Stimulated activated CD8-positive, alpha-beta memory T cell treated with anti-CD3 and anti-CD28 coated beads, Interleukin-7, amount 100 ng/mL, for 1 hour (primary cell): ENCODE measurements at places on chromosomes 5 and 9.

- DNase-seq: no peak
Measured at GRCh38 chr9:17963498-17963897, 384.6 kb downstream of the SH3GL2 start.

DNA sequence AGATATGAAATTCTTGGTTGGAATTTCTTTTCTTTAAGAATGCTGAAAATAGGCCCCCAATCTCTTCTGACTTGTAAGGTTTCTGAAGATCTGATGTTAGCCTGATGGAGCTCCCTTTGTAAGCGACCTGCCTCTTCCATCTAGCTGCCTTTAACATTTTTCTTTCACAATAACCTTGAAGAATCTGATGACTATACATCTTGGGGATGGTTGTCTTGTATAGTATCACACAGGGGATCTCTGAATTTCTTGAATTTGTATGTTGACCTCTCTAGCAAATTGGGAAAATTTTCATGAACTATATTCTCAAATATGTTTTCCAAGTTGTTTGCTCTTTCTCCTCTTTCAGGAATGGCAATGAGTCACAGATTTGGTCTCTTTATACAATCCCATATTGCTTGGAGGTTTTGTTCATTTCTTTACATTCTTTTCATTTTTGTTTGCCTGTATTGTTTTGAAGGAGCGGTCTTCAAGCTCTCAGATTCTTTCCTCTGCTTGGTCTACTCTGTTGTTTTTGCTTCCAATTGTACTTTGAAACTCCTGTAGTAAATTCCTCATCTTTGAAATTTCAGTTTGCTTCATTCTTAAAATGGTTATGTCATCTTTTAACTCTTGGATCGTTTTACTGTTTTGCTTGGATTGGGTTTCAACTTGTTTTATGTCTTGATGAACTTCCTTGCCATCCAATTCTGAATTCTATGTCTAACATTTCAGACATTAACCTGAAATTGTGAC is 245.2 kb upstream of the TARS1 start:
- no peak for DNase-seq

DNA sequence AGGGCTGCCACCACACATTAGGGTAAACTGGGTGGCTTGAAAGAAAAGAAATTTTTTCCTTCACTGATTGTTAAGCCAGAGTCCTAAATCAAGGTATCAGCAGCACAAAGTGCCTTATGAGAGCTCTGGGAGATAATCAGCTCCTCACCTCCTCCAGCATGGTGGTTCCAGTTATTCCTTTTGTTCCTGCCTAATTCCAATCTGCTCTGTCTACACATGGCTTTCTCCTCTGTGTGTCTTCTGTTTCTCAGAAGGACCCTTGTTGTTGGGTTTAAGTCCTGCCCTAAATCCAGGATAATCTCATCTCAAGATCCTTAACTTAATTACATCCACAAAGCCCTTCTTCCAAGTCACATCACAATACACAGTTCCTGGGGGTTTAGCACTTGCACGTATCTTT is 1352.0 kb upstream of the CDH9 start:
- no peak for DNase-seq

DNA sequence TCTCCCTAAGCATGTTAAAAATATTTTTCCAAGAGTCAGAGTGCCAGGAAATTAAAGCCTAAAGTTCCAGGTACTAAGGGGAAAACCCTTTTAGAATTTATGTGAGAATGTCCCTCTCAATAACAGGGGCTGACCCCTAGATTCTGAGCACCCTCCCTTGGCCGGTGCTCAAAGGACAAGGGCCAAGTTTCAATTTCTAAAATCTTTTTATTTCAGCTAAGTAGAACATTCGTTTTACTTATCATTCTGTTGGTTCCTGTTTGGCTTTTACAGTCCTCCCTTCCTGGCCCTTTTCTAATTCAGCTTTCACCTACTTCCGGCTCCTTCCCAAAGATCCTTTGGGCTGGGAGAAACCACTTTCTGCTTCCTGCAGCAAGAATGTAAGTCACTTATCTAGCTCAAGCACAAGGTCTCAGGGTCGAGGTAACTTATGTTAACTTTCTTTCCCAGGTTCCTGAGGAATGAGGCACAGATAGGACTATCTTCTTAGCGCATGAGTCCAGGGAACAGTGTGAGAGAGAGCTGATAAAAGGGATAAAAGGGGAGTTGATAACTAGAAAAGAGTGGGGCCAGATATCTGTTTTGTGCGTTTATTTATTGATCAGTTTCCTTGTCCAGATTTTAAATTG is 34.6 kb upstream of the F2RL2 start:
- no peak for DNase-seq

GRCh38 chr5:174175716-174176268 is 130.3 kb downstream of the NSG2 start:
- no peak for DNase-seq

GRCh38 chr9:95834281-95834907 is 41.1 kb upstream of the ERCC6L2 start:
- DNase-seq: no peak

DNA sequence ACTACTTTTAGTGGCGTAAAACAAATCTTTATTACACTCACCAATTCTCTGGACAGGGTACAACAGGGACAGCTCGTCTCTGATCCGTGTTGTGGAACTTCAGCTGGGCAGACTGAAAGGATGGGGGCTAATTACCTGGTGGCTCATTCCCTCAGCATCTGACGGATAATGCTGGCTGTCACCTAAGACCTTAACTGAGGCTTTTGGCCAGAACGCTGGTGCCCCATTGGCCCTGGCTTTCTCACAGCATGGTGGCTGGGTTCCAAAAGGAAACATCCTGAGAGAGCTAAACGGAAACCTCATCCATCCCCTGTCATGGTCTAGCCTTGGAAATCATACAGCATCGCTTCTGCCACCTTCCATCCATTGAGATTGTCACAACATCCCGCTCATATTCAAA is 62.9 kb downstream of the RAI14 start:
- no peak for DNase-seq

DNA sequence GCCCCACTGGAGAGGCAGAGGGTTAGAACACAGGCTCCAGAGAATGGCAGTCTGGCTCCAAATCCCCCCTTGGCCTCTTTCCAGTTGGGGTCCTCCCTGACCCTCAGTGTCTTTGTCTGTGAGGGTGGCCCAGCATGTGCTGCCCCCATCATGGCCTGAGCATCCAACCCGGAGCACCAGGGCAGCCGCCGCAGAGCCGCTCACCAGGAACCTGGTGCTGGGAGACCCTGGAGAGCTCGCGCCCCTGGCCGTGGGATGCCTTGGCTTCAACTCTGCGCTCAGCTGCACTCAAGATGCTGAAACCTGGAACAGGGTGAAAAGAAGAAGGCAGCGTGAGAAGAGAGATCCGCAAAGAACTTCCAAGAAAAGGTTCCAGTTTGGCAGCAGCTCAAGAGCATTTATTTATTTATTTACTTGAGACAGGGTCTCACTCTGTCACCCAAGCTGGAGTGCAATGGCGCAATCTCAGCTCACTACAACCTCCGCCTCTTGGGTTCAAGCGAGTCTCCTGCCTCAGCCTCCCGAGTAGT is 3.8 kb downstream of the CCDC187 start:
- no peak for DNase-seq

DNA sequence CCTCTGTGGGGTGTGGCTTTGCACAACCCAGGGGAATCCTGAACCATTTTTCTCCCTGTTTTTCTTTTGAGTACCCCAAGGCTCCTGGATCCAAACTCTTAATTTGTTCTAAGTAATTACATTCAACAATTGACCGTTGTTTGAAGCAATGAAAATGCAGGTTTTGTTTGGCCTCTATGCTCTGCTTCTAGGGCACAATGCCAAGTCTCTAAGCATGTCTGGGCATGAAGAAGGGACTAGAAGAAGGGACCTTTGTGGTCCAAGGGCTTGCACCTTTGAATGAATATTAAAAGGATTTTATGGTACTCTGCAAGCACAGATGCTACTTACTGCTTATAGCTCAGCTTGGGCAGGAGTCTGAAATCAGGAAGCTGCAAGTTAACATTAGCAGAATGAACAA is 6.6 kb upstream of the ENC1 start:
- DNase-seq: no peak

DNA sequence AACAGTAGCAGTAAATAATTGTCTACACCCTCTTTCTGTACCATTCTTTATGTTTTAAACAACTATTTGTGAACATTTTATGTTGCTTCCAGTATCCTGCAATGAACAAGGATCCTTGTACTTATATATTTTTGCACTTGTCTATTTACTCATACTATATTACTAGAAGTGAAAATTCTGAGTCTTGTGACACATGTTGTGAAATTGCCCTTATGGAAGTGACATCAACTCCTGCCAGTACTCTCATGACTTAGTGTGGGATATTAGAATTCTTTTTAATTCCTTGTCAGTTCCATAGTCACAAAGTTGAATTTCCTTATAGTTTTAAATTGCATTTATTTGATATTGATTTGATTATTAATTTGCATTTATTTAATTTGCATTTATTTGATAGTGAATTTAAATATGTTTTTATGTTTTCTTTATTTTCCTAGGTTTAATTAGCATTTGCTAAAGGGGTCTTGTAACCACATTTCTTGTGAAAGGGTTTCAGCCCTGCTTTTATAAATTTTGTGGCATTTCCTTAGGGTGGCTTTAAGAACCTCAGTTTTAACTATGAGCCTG is 27.7 kb downstream of the PARP8 start:
- no peak for DNase-seq

- DNase-seq: no peak
Measured at GRCh38 chr9:114282926-114283325, 40.0 kb upstream of the ORM1 start.

DNA sequence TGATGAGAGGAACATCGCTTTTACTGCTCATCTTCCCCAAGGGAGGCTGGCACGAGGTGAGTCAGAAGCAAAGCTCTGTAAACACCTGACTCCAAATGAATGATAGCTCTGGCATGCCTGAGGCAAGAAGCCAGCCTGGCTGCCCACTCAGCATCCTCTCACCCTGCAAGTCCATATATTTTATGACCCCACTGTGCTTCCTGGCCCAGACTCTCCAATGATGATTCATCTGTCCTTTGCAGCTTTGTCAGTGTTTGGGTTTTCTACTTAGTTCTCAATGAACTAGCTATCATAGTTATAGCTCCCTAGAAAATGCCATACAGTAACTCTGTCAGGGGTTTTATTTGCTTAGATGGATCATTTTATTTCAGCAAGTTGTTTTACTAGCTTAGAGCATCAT is 52.1 kb upstream of the FSTL4 start:
- no peak for DNase-seq

DNA sequence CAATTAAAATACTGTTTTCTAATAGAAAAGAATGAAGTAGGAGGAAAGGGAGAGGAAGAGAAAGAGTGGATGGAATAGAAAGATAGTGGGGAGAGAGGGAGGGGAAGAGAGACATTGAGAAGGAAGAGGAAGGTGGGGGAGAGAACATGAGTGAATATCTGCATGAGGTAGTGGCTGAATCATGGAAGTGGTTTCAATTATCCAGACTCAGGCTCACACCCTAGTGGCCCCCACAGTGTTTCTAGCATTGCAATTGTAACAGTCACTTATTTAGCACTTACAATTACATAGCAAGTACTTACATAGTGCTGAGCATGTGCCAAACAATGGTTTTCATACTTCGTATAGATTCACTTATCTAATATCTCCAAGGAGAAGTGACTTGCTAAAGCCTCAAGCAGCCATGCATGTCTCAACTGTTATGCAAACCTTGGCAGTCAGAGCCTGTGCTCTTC is 72.7 kb downstream of the CAST start:
- DNase-seq: no peak

GRCh38 chr9:130287736-130288135 is 22.2 kb downstream of the HMCN2 start:
- DNase-seq: no peak

DNA sequence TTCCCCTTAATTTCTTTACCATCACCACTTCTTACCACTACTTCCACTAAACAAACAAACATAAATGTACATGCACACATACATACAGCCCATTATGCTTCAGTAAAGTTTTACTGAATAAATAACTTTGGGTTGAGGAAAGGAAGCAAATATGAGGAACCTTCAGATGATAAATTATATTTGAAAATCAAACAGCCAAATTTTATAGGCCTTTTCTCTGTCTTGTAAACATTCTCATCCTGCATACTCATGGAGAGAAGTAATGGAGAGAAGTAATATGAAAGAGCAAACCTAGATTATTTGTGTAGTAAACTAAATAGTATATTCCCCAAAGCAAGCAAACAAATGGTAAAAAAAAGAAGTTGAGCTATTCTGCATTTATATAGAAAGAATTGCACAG is 658.3 kb upstream of the RORB start:
- DNase-seq: no peak

GRCh38 chr9:97220894-97221477 is 86.5 kb upstream of the CCDC180 start:
- DNase-seq: no peak

DNA sequence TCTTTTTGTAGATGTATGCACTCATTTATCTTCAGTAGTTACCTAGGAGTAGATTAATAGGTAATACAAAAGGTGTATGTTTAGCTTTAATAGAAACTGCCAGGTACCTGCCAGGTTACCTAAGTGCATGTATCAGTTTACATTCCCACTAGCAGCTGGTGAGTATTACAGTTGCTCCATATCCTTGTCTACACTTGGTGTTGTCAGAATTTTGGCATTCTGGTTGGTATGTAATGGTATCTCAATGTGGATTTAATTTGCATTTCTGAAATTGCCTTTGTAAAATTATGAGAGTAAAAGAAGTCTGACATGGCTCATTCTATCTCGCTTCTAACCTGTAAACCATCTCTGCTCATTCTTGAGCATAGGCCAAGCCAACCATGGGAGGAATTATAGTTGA is 38.3 kb upstream of the SIL1 start:
- DNase-seq: no peak

- no peak for DNase-seq
Measured at GRCh38 chr5:24714746-24715145, 70.0 kb upstream of the CDH10 start.

DNA sequence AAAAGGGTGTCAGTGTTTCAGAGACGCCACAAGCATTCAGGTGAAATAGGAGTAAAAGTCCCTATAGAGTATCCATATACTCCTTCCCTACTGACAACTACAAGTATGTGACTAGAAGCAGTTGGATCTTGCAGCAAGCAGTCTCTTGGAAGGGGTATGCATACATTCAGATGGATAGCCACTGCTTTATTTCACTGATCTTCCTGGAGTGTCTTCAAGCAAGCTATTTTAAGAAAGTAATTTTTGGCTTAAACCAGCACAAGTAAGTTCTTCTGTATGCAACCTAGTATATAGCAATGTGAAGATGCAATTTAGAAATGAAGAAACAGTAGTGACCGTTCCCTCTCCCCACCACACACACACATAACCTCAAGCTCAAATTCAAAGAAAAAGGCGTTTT is 446.8 kb upstream of the CDH18 start:
- no peak for DNase-seq

- no peak for DNase-seq
Measured at GRCh38 chr5:8376478-8376877, 507.5 kb downstream of the MTRR start.

- DNase-seq: no peak
Measured at GRCh38 chr5:1009359-1010180, 968 bp downstream of the NKD2 start.

GRCh38 chr9:122179690-122180074 is 20.0 kb downstream of the MORN5 start:
- no peak for DNase-seq

GRCh38 chr9:19946441-19947109 is 157.7 kb upstream of the SLC24A2 start:
- no peak for DNase-seq
